ENCODE measurements at places on chromosomes 2 and 18.

DNA sequence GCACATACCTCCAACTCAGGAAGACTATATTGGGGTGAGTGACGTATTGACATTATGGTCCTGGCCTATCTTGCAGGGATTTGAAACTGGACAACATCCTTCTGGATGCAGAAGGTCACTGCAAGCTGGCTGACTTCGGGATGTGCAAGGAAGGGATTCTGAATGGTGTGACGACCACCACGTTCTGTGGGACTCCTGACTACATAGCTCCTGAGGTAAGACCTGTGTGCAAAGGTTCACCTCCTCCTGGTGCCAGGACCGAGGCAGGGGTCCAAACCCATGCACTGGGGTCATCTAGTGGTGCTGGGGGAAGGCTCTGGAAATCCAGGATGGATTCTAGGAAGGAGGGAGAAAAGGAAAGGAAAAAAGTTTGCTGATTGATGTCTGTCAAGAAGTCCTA, 152.2 kb upstream of the EPAS1 start:
- DNase-seq: no peak

DNA sequence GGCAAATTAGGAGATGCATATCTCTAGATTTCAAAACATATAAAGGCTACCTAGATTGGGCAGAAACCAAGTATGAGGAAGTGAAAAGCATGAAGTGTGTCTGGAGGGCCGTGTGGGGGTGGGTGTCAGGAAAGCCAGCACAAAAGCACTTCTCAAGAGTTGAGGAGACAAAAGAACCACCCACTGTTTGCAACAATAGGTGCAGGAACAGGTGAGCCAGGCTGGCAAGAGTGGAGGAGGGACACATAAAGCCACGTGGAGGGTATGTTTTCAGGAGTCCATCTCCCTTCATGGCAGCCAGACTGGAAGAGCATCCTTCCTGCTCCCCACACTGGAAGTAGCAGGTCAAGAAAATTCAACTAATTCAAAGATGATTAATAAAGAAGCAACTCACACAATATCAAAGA, 96.4 kb downstream of the CERS6 start:
- peak; percentile 35 for DNase-seq

GRCh38 chr2:58634653-58635370, 393.7 kb upstream of the FANCL start:
- DNase-seq: no peak

DNA sequence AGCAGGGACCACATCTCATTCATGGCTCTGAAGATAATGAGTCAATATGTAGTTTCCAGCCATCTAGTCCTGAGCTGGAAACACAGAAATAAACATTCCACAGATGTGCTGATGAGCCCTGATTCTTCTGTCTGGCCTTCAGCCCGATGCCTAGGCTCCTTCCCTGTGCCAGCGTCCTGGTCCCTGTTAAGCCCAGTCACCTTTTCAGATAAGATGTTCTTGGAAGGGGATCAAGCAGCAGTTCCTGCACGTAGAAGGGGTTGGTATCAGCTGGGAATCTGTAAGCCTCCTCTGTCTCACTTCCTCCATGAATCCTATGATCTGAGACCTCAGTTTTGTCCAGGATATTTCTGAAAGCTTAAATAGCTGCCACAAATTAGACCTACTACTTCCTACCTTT, 149.3 kb downstream of the TTC32 start:
- DNase-seq: no peak

- DNase-seq: no peak
These were observed 48.9 kb downstream of the LDLRAD4 start for GRCh38 chr18:13267431-13267873.

DNA sequence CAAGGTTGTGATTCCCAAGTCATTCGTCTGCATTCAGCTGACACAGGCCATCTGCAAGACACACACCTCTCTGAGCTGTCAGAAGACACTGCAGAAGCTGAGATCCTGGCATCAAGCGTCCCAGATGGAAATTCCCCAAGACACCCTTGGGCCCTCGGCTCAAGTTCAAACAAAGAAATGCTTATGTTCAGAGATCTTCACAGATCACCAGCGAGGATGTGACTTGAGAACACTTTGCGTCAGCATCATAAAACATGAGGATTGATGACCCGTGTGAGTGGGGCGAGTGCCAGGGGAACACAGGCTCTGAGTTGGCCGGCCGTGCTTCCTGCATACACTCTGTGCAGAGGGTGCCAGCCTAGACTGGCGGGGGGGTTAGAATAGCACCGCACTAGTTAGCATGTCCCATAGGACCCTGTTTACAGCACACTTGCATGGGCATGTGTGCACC, 36.8 kb downstream of the KCNIP3 start:
- DNase-seq: no peak

DNA sequence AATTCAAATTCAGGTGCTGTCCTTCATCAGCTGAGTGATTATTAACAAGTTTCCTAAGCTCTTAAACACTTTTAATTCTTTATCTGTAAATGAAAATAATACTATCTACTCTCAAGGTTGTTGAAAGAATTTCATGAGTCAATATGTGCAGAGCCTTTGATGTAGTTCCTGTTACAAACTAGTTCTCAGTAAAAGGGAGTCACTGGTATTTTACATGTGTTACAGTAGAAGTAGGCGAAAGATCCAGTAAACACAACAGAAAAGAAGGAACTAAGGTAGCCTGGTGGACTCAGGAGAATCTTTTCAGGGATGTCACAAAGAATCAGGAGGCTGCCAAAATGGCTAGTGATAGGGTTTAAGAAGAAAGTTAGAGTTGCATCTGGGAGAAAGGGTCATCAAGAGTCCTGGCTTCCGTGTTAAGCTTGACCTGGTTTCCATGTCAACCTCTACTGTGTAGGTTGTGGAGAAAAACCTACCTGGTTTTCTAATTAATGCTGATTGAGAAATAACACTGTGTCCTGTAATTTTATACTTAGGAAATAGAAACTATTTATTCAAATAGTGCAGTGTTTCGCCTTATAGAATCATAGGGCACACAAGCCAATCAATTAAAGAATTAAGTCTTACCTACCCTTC, 58.3 kb upstream of the TRIB2 start:
- DNase-seq: no peak
